Occipital lobe (tissue), 3 donors: ENCODE measurements at places on chromosomes 4 and X.

GRCh38 chr4:40461062-40461461 is 125.9 kb downstream of the CHRNA9 start:
- DNase-seq = no peak

- DNase-seq = no peak
These were observed 28.5 kb downstream of the EMCN start for GRCh38 chr4:100489305-100489704.

DNA sequence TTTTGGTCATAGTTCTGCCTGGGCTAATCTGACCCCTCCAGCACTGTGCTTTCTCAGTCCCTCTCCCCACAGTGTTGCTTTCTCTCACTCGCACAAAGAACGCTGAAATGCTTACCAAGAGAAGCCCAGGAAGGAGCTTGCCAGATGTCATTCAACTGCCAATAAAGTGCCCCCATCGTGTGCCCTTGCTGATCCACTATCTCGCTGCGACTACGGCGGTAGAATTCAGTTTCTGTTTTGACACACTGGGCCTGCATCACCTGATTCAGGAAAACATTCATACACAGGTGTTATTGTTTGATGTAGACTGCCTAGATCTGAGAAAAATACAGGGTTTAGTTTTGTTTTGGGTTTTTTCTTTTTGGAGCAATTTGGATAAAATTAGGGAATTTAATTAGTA is 121.2 kb downstream of the MANBA start:
- DNase-seq = no peak

- no peak for DNase-seq
These were observed 139.8 kb downstream of the HS6ST2 start for GRCh38 chrX:132818638-132819037.

DNA sequence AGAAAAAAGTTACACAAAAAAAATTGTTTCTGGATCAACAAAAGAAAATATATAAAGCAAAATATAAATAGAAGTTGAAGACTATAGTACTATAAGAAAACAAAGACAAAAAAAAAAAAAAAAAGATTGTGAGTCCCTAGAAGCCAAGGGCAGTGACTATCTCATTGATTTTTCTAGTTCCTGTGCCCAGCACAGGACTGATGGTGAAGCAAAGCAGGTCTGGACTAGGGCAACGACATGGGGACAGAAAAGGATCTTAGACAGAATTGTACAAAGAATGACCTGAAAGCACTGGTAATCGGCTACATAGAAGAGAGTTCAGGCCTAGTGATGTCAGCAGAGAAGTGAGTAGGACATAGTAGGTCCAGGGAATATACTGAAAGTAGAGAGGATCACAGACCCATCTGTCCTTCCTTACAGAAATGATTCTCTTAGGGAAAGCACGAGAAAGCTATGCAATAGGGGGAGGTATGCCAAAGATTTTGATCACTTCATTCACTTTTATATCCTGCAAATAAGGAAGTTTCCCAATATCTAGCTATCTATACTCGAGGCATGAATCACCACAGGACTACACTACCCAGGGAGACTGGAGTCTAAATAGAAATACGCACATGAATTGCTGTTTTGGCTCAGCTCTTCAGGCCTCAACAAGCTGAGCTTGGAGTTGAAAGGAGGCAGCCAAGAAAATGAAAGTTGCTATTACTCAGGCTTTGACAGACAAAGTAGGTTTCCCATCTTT is 230.9 kb upstream of the GPC4 start:
- DNase-seq = no peak

- no peak for DNase-seq
These were observed 5.6 kb downstream of the TMEM255A start for GRCh38 chrX:120305531-120306141.

DNA sequence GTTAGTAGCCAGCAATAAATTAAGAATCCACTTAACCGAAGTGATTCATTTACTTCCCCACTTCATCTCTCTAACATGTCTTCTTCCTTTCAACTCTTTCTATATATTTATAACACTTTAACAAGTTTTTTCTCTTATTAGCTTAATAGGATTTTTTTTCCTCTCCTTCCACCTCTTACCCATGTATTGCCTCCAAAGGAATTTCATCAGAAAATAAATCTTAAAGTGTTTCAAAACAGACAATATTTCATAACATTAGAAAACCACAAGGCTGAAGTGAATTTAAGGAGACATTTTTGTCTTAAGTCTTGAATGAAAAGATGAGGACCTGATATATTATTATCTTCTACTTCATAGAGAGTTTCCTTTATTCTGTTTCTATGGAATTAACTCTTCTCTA is 101.5 kb downstream of the PDGFC start:
- no peak for DNase-seq

DNA sequence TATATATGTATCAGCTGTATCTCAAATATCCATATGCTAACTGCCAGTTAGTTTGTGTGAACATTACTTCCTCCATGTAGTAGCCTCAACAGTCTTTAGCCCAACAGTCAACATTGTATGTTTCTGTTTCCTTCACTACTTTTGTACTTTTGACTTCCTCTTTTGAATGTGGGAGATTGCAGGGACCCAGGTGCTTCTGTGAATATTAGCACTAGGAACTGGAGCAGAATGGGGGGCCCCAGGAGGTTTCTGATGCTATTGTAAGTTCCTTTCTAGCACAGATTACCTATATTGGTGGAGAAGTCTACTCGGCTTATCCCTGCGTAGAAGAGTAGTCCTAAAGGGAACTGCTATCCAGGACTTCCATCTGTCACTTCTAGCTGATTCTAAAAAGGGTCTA is 2.3 kb downstream of the PLAC8 start:
- DNase-seq = no peak

GRCh38 chr4:160745126-160745525 is 1418.7 kb downstream of the FSTL5 start:
- no peak for DNase-seq
